ENCODE measurements at places on chromosomes 7 and 10. TPM values are rescaled to one million over a fixed set of nuclear protein-coding genes. Genes with fewer than 3 reads are reported as not detected.
A peak's percentile ranks its signal among the peaks of the same experiment; 100 is the strongest.

GRCh38 chr10:1267148-1267547 lies 211.0 kb downstream of the WDR37 start:
- no peak for DNase-seq

DNA sequence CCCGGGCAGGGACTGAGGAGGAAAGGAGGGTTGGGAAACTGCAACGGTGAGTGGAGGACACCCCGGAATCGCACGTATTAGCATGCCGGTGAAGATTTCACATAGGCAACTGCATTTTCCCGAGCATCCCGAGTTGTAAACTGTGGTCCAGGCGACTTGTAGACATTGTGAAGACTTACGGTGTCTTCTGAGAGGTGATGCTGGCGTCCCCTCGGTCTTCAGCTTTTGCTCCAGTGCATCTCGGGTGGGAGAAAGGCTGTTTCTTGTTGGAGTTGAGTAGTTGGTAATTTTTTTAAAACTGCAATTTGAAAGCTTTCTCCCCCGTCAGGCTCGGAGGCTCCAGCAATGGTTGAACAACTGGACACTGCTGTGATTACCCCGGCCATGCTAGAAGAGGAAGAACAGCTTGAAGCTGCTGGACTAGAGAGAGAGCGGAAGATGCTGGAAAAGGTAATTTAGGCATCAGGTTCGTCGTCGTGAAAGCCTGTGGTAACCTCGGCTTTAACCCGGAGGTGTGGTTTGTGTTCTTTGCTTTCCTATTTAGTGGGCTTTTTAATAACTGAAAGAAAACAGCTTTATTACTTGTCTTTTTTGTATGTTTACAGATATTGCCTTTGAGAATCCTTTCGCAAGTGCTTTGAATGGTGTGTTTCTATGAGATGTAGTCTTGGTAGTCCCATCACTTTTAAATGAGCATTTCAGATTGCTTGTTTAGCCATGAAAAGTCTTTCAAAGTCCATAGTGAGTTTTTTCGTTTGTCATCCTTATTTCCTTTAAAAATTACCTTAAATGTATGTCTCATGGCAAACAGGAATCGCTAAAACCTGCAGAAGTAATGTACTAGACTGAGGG lies 687 bp downstream of the HELLS start:
- no peak for DNase-seq

DNA sequence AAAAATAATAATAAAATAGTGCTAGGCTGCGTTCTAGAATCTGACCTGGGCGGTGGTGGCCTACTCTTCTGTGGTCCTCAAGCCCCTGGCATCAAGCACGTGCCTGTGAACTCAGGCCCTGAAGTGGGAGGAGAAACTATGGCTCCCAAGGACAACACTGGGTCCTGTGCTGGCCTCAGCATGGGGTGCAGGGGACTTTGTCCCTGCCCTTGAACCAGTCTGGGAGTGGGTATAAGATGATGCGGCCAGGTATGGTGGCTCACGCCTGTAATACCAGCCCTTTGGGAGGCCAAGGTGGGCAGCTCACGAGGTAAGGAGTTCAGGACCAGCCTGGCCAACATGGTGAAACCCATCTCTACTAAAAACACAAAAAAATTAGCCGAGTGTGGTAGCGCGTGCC lies 5.5 kb downstream of the ZP3 start:
- DNase-seq = no peak

DNA sequence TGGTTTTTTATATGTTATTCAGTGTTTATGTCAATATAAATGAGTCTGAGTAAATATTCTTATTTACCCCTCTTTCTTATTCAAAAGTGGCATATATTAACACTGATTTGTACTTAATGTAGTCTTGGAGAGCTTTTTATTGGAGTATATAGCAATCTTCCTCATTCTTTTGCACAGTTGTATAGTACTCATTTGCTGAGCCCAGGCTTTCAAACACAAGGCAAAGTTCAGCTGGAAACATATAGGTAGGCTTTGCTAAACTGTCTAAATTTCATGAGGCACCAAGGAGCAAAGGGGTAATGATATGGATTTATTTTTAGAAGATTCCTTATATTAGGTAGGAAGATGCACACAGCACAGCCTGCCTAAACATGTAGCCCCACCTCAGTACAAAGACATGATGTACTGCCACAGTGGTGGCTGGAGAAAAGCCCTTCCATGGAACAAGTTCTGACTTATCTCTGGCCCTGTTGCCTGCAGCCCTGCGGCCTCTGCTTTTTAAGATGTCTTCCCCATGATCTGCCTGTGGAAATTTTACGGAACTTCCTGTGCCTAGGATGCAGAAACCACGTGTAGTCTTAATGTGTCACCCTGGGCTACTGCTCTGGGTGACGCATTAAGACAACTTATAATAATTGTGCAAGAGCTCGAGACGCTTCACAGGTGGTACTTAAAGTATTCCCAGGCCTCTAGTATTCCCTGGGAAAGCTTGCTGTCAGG lies 9.6 kb upstream of the PDCD4 start:
- DNase-seq = no peak

GRCh38 chr10:123742751-123743440 lies 76.7 kb downstream of the GPR26 start:
- no peak for DNase-seq

The CALHM1 gene
- not detected for polyA plus RNA-seq

The TFPI2 gene
- 1.8 TPM for polyA plus RNA-seq

DNA sequence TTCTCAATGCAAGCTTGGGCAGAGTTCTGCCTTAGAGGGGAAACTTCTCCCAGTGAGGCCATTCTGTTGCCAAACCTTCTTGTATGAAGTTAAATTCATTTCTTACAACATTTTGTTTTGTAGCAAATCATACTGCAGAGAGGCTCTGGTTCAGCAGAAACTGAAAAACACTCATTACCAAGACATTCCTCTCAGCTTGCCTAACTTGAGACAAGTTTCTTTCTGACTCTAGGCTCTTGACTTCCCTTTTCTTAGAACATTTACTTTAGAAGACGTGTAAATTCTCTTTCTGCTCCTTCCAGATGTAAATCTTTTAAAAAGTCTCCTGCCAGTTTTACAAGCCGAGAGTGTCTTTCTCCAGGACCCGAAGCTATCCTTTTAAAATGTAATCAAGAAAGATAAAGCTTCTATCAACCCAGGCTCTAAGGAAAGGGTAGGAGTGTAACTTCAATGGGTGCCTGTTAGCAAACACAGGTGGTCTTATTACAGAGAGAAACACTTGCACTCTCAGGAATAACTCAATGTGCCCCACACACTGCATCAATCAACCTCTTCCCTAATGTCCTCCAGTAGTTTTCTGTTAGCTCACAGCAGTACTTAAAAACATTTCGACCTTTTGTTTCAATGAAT lies 80.5 kb upstream of the TAS2R16 start:
- DNase-seq = no peak

- no peak for DNase-seq
These were observed 116.4 kb upstream of the NANOS1 start for GRCh38 chr10:118912961-118913600.

- no peak for DNase-seq
These were observed 270.1 kb upstream of the TPK1 start for GRCh38 chr7:145106001-145106400.

GRCh38 chr10:71648254-71648932 lies 71.2 kb downstream of the C10orf105 start:
- no peak for DNase-seq

- DNase-seq = no peak
These were observed 534.1 kb downstream of the ANKRD7 start for GRCh38 chr7:118758582-118758981.

GRCh38 chr7:93897680-93898079 lies 7.1 kb upstream of the TFPI2 start:
- DNase-seq = no peak

DNA sequence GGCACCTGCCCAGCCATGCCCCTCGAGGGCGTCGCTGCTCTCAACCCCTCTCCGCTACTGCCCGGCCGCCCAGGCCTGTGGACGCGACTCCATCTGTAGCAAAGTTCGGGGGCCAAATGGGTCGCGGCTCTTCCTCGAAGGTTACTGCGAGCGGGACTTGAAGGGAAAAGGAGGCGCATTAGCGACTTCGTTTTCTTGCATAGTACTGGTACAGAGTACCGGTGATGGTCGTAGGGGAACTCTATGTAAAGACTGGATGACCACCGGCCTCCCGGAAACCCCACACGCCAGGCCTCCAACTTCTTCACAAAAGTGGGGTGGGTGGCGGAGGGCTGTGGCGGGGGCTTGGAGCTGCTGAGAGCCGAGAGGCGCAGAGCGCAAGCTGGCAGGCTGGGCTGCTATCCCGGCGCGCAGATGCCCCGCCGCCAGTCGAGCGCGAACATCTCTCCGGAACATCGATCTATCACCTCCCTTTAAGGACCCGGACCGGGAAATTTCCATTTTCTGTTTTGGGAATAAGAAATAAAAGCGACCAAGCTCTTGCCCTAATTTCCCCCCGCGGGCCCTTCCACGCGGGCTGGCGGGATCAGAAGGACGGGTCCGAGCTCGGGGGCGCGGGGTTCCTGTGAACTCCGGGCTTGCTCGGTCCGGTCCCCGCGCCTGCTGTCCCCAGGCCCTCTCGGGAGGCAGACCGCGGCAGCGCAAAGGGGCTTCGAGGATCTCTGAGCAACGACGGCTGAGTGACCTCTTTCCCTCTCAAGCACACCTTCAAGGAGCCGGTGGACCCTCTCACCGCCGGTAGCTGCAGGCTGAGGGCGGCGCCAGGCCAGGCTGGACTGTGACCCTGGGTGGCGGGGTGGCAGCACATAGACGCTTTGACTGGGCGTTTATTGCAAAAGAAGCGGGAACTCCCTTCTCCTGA lies 12.2 kb upstream of the FEZF1 start:
- no peak for DNase-seq

- no peak for DNase-seq
These were observed 234.0 kb downstream of the SNX10 start for GRCh38 chr7:26525398-26526264.

The AS3MT gene
- 59.4 TPM for polyA plus RNA-seq

DNA sequence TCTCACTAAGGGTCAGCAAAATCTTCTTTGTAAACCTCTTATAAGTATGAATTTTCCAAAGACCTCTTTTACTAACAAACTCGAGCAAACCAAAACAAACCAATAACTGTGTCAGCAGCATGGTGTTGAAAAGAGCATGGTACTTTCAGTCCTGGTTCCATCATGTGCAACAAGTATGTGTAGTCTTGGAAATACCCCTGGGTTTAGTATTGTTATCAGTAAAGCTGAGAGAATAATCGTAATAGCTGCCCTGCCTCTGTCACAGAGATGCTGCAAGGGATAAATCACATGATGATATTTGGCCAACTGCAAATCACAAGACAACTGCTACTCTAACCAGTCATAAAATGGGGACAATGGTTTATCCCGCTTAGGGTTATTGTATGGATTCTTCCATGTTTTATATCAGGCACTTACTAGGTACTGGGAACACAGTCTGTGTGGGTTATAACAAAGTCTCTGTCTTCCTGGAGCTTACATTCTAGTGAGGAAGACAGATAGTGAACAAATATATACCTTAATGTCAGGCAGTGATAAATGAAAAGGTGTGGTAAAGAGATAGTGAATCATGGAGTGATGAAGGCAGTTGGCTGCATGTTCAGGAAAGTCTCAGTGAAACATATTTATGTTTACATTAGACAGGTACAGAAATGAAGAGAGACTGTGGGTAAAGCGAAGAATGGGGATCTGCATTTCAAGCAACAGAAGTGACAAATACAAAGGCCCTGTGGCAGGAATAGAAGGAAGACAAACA lies 60.5 kb upstream of the C10orf90 start:
- no peak for DNase-seq

DNA sequence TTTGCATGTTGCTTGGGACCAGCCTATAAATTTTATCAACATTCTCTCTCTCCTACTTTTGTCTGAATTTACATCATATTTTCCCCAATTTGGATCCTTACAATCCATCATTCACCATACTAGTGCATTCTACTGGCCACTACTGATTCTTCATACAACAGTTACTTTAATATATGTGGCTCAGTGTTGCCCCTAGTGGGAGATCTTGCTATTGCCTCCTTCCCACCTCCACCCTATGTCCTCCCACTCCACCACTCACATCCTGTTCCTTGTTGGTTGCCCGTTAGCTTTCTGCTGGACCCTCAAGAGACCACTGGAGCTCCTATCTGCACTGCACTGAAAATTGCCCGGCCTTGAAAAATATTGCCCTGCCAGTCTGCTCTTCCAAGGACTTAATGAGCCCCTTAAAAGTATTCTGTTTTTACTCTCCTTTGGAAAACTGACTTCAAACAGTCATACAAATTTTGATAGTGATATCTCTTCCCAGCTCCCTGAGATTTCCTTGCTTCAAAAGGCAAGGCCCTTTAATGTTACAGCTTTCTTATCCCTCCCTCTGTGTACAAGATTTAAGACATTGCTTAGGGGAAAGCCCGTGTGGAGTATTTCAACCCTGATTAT lies 243.2 kb upstream of the TMEM229A start:
- no peak for DNase-seq

The OR2A1 gene
- not detected for polyA plus RNA-seq

The SERPINE1 gene
- 269 TPM for polyA plus RNA-seq

The CCL24 gene
- polyA plus RNA-seq = not detected

- peak; percentile 76 for DNase-seq
These were observed 34.5 kb downstream of the PPIF start for GRCh38 chr10:79381804-79382221.

GRCh38 chr7:127886248-127886647 lies 145.0 kb downstream of the LRRC4 start:
- no peak for DNase-seq

GRCh38 chr10:36073796-36074345 lies 431.8 kb upstream of the FZD8 start:
- DNase-seq = no peak

DNA sequence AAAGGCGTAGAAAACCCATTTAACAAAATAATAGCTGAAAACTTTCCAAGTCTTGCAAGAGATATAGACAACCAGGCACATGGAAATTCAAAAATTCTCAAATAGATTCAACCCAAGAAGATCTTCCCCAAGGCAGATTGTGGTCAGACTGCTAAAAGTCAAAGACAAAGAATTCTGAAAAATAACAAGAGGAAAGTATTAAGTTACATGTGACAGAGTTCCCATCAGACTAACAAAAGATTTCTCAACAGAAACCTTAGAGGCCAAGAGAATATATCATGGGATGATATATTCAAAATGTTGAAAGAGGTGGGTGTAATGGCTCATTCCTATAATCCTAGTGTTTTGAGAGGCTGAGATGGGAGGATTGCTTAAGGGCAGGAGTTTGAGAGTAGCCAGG lies 59.8 kb downstream of the TMEM178B start:
- no peak for DNase-seq

The CCZ1B gene
- 18.4 TPM for polyA plus RNA-seq

DNA sequence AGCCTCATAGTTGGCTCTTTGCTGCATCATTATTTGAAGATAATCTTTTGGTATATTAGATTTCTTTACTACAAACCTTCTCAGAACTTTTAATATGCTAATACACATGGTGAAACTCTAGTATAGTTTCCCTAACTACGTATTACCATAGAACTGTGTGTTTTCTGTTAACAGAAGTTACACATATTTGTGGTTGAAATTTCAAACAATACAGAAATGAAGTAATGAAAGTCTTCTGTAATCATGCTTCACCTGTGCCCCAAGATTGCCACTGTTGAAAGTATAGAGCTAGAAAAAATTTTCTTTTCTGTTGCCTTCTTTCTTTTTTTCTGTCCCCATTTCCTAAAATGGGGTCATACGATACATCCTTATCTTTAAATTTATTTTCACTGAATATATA lies 9.1 kb downstream of the BMPR1A start:
- no peak for DNase-seq
